Nucleus accumbens (tissue), 56 donors: ENCODE measurements at places on chromosomes 7 and 10.

- DNase-seq: no peak
Measured at GRCh38 chr10:35378541-35379210, 42.4 kb downstream of the CCNY start.

DNA sequence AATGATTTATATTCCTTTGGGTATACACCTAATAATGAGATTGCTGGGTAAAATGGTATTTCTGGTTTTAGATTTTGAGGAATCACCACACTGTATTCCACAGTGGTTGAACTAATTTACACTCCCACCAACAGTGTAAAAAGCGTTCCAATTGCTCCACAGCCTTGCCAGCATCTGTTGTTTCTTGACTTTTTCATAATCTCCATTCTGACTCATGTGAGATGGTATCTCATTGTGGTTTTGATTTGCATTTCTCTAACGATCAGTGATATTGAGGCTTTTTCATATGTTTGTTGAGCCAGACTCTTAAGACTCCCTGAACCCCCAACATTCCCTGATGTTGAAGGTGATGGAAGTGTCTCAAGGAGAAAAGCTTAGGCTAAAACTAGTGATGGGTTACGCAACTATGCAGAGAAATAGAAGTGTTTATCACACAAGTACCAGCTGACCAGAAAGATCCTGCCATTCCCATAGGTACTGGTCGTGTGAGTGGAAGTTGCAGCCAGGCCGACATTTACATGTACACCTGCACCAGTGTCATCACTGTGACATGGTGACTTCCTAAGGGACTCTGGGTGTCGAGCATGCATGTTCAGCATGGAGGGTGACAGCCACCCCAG is 711.2 kb upstream of the NRP1 start:
- DNase-seq: no peak

DNA sequence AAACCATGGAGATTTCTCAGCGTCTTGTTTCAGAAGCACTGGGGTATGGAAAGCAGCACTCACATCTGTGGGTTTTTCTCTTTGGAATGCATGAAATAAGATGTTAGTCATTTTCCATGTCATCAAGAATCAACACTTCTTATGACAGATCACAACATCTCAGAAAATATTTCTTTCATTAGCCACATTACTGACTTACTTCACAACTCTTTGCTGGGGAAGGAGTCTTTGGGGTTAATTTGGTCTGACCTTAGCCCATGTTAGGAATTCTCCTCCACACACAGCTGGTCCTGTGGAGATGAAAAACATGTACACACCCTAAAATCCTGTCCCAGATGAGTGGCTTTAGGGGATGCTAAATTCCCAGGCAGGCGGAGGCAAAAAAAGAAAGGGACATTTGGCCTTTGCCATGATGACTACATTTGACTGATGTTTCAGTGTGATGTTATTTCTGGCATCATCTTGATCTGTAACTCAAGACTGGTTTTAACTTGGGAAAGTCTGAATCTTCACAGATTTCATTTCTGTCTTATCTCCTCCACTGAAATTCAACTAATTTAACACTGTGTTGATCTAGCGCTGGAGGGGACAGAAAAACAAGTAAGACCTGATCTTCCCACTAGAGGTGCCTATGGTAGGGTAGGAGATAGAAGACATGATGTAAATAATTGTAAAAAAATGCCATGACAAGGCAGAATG is 363.2 kb downstream of the PRPF18 start:
- no peak for DNase-seq

- no peak for DNase-seq
Measured at GRCh38 chr7:8719102-8719501, 285.7 kb downstream of the NXPH1 start.

- no peak for DNase-seq
Measured at GRCh38 chr10:126171555-126171954, 216.7 kb downstream of the ADAM12 start.

DNA sequence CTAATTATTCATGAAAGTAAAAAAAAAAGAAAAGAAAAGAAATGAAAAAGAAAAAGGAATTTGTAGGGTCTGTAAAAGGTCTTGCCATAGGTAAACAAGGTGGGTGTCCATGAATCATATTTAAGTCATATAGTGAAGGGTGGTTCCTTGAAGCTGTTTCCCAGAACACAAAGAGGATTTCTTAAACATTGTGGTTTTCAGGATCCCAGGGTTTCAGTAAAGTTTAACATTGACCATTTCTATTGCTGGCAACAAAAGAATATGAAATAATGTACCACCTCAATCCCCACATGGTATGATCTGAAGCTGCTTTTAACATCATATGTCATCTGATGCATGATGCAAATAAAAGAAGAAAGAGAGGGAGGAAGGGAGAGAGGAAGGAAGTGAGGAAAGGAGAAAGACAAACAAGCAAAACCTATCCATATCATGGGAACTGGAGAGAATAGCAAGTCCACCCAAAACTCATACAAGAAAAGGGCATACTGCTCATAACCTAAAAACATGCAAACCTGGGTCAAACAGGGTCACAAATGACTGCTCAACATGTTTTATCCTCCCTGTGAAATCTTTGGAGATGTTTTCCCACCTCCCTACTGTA is 663.5 kb downstream of the SORCS1 start:
- no peak for DNase-seq

DNA sequence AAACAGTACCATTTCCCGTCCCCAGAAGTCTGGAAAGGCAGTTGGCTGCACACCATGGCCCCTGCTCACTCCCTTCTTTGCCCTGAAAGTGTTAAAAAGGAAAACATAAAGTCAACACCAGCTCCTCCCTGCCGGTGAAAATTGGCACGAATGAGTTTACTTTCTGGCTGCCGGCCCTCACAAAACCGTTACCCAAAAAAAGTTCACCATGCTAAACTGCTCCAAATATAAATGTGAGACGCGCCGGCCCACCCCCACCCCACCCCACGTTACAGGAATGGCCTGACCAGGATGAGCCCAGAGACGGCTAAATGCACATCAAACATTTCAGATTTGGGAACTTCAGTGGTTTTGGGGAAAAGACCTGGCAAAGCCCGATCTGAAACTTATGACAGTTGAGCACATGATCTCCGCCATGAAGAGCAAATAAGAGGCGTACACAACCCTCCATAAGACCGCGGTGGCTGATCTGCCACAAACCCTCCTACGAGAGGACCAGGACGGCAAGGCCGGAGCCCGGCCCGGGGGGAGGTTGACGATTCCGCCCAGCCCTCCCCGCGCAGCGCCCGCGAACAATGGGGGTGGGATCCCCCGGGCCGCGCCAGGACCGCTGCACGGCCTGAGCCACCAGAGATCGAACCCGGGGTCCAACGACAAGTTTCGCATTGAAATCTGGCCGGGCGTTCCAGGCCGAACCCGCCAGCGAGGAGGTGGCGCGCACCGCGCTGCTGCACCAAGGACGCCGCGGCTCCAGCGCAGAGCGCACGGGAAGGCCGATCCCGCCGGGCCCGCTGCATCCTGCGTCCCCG is 952 bp downstream of the DIP2C start:
- no peak for DNase-seq

GRCh38 chr7:13742811-13743210 is 246.7 kb downstream of the ETV1 start:
- DNase-seq: no peak

DNA sequence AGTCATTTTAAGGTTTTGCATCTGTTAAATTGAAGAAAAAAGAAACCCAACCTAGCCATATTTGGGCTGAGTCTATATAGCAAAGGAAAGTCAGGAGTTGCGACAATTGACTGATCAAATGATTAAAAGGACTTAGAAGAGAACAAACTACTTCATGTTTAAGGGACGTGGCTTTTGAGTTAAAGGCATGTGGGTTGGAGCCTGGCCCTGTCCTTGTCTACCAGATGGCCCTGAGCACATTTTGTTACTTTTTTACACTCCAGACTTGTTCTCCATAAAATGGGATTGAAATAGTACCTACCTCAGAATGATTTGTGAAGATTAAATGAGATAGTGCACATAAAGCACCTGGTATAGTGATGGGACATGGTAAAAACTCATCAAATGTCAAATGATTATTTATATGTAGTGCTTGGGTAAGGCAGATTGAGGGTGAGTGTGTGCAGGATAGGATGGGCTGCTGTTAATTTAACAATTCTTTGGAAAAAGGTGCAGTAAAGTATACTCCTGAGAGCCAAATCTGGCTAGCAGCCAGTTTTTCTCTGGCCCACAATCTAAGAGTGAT is 168.3 kb downstream of the KIF20B start:
- DNase-seq: no peak

DNA sequence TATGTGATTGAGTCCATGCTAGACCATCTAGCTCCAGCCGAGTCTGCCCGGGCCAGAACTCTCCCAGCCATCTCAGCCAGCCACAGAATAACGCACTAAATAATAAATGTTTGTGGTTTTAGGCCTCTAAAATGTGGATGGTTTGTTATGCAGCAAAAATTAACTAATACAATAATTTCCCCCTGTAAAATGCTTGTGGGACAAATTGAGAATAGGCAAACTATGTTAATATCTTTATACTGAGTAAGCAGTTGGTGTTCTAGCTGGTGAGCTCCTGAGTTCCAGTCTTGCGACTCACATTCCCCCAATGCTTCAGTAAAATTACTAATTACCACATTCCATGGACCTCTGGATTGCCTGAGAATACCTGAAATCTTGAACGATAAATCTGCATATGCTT is 316.8 kb upstream of the NFE2L3 start:
- DNase-seq: no peak

DNA sequence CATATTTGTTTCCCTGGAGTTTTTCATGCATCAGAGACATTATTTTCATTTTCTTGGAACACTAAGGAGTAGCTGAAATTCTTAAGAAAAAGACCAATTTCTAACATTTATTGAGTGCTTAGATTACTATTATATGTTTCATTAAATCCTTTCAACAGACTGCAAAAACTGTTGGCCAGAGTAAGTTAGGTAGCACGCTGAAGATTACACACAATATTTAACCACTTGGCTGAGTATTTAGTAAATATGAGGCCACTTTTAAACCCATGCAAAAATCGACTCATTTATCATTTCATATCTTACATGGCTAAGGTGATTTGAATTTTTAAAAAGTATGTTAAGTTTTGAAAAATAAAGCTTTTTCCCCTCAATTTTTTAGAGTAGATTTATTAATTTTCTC is 358.8 kb downstream of the THSD7A start:
- no peak for DNase-seq

GRCh38 chr10:21364196-21365114 is 161.0 kb downstream of the SKIDA1 start:
- DNase-seq: no peak

GRCh38 chr7:22481726-22482125 is 18.3 kb downstream of the STEAP1B start:
- DNase-seq: no peak

- no peak for DNase-seq
Measured at GRCh38 chr7:13872709-13873108, 116.8 kb downstream of the ETV1 start.

GRCh38 chr7:146655928-146656797 is 539.6 kb downstream of the CNTNAP2 start:
- no peak for DNase-seq

GRCh38 chr10:73253225-73253555 is 746 bp upstream of the MRPS16 start:
- no peak for DNase-seq
